Stimulated activated CD8-positive, alpha-beta memory T cell treated with anti-CD3 and anti-CD28 coated beads, Interleukin-15, amount 100 ng/mL, for 48 hours (primary cell): ENCODE measurements at places on chromosomes 2 and 18.
A peak's percentile ranks its signal among the peaks of the same experiment; 100 is the strongest.

DNA sequence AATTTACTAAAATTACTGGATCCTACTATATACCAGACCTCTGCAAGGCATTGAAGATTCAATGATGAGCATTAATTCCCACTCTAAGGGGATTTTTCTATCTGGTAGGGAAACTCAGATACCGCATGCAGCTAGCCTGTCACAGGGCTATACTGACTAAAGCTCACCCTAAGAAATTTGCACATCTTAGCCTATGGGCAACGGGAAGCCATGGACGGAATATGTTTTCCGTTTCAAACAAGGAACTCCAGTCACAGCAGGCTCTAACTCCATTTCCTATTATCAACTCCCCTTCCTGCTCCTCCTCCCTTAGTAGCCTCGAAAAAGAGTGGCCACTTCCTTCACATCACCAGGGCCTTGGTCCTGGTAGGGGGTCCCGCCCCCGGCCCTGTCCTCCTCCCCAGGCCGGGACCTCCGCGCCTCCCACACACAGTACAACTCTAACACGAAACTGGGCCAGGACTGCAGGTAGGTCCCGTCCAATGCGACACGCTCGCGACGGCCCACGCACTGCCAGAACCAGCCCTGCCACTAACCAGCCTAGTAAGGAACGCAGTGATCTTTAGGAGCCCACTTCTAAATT lies 659 bp upstream of the COX5B start:
- DNase-seq, result no peak

DNA sequence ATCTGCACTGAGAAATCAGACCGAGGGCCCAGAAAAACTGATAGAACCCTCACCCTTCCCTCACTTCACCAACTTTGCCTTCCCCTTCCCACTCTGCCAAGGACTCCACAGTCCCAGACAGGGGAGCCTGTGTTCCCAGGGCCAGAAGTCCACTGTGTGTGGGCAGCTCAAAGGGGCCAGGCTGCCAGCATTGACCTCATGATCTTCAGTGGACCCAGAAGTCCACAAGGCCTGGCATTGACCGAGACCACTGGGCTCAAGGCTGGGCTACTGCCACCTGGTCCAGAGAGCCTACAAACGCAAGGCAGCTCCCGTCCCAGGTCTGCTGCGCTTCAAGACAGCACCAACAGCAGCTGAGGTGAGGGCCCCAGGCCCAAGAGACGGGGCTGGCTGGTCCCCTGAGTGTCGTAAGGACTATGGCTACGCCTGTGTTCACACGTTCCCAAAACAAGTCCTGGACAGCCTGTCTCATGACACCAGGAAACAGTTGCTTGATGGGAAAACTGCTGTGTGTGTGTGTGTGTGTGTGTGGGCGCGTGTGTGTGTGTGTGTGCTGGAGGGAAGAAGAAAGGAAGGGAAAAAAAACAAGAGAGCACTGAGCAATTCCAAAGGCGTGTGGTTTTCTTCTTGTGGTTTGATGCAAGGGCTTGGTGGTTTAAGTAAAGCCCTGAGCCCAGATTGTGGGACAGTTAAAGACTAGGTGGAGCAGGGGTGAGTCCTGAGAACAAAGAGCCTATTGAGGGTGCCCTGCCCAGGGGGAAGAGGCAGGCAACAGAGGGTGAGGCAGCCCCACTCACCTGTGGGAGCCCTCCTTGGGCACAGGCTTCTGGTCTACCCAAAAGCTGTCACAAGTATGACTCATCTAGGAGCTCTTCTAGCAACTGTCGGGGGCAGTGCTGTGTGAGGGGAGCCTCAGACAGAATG lies 46.6 kb upstream of the ZBTB7C start:
- DNase-seq, result peak; percentile 25

GRCh38 chr2:128289439-128289838 lies 29.2 kb downstream of the HS6ST1 start:
- DNase-seq, result no peak

- no peak for DNase-seq
Observed at GRCh38 chr2:235591921-235592320, 98.1 kb downstream of the AGAP1 start.

DNA sequence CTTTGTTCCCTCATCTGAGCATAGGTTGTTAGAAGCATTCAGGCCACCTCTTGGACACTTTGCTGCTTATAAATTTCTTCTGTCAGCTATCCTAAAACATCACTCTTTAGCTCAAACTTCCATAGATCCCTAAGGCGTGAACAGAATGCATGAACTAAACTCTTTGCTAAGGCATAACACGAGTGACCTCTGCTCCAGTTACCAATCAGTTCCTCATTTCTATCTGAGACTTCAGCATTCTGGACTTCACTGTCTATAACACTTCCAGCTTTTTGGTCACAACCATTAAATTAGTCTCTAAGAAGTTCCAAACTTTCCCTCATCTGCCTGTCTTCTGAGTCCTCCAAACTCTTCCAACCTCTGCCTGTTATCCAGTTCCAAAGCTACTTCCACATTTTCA lies 8.3 kb upstream of the VWA3B start:
- DNase-seq, result no peak

DNA sequence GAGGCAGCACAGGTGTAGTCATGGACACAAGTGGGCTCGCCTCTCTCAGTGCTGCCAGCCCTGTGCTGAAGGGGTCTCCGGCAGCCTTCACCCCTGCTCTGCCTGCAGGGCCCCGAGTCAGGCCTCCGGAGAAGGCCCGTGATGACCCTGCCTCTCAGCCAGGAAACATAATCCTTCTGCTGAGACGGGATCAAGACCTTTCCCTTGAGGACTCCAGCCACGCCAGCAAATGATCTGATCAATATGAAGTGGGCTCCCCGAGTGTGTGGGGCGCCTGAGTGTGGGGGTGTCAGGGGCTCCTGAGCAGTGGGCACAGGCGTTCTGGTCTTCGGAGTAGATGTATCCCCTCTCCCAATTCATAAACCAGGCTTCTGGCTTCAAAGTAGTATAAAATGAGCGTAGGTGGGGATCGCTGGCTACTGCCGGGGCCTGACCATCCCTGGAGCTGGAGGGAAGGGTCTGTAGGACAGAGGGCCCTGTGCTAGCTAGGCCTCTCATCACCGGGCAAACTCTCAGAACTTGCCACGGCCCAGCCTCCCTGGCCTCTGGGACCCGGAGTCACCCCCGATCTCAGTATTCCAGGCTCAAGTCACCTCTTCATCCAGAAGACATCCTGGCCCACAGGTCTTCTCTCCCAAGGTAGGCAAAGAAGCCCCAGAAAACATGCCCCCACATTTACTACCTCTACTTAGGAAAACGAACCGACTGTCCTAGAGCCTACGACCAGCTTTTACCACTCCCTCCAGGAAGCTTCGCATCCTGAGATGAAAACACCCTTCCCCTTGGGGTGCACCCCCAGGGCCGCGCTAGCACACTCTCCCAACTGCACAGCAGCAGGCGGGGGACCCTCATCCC lies 33.6 kb downstream of the CRACDL start:
- no peak for DNase-seq

GRCh38 chr2:233031556-233032500 lies 644 bp upstream of the NEU2 start:
- no peak for DNase-seq

- DNase-seq, result no peak
Observed at GRCh38 chr18:11199477-11199876, 50.1 kb upstream of the PIEZO2 start.

- peak; percentile 20 for DNase-seq
Observed at GRCh38 chr18:37537868-37538525, 27.6 kb downstream of the CELF4 start.

DNA sequence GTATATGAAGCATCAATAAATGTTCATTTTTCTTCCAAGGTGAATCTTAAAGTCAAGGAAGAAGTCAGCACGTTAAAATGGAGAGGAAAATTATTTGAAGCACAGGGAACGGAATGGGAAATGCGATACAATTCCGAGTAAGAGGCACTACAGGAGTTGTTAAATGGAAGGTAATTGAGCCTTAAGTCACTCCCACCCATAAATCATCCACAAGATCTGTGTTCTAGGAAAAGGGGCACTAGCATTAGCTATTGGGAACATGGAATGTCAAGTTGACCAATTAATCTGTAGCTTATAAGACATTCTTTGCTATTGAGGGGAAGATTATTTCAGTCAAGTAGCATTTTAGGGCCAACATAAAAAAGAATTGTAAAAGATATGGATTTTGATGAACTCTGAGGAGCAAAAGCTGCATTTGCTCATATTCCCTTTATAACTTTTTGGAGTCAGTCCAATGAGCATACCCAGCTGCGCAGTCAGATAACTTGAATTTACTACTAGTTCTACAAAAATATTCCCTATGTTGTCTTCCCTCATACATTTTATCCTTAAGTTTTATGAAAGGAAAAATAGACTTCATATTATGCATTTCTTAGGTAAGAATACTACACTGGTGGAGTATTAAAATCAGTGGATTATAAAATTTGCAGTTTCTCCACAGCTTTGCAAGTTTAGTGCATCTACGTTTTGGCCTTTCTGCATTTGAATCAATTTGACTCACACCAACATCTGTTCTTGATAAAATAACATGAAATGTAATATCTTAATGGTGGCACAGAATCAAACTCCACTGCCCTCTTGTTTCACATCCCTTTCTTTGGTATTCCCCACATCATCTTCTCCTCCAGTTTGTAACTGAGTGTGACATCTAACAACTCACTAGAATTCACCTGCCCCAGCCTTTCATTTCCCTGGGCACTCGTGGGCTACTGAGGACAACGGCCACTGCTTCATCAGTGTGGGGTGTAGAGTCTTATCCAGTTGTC lies 95.6 kb downstream of the SP3 start:
- DNase-seq, result no peak

DNA sequence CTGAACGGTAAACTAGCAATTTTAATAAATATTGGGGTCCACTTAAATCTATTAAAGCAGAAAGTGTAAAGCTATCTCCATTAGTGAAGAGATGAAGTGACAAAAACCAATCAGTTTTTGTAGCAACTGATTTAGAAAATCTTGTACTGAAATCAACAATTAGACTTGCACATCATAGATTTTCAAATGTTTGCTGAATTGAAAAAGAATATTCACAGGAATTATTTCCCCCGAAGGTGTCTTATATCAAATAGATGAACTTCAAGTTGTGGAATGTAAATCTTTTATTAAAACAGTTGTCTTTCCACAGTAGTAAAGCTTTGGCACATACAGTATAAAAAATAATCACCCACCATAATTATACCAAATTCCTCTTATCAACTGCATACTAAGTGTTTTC lies 48.7 kb downstream of the ATIC start:
- no peak for DNase-seq

- DNase-seq, result no peak
Observed at GRCh38 chr2:198697218-198697617, 760.5 kb downstream of the SATB2 start.
